ENCODE measurements at places on chromosomes 13 and 19. TPM values are rescaled to one million over a fixed set of nuclear protein-coding genes. Genes with fewer than 3 reads are reported as not detected.
A peak's percentile ranks its signal among the peaks of the same experiment; 100 is the strongest.

The KIR2DL4 gene
- not detected for total RNA-seq

The TBCB gene
- 133 TPM for total RNA-seq

The TIMM29 gene
- total RNA-seq = 18.4 TPM

The ANKLE1 gene
- total RNA-seq = 17.9 TPM

The SLC1A6 gene
- not detected for total RNA-seq

The ATP4B gene
- total RNA-seq = not detected

The GPR4 gene
- not detected for total RNA-seq

DNA sequence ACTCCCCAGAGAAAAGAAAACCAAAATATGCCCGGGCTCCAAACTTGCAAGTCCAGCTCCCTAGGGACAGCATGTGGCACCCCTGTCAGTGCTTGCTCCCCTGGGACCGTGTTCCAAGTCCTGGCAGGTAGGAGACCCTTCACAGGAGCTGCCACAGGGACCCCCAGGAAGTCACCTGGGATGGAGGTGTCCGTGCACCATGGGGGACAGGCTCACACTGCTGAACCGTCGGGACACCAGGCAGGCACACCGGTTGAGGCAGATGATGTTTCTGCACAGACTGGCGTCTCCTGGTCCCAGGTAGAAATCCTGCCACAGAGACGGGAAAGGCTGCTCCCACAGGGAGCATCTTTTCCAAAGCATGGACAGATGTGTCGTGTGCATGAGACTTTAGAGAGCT is 11.7 kb upstream of the PROZ start:
- no peaks in the 10 kb centered on the region for H3K36me3 ChIP-seq
- H3K4me3 ChIP-seq = no peak overlapping the region
- H3K4me1 ChIP-seq = no peaks in the 10 kb centered on the region
- DNase-seq = no peak
- peaks cover 7% of the 10 kb centered on the region for H3K27me3 ChIP-seq

GRCh38 chr19:39031368-39032062 is 834 bp downstream of the FBXO27 start:
- peaks cover 28% of the 10 kb centered on the region for H3K27me3 ChIP-seq
- peak; percentile 89 for DNase-seq
- H3K27ac ChIP-seq = no peak overlapping the region
- no peaks in the 10 kb centered on the region for H3K4me1 ChIP-seq

DNA sequence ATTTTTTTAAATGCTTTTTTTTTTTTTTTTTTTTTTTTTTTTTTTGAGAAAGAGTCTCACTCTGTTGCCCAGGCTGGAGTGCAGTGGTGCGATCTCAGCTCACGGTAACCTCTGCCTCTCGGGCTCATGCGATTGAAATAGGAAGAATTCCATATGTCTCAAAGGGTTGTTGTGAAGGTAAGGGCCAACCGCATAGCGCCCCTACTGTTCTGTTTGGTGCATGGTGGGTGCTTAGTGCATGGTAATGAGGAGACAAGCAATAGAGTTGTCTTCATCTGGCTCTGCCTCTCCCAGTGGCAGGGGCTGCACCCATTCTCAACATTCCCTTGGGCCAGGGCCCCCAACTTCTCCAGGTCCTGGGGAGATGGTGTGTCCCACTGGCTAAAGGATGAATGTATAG is 68.7 kb downstream of the RASL11A start:
- H3K27me3 ChIP-seq = peaks cover 6% of the 10 kb centered on the region
- no peak overlapping the region for H3K27ac ChIP-seq
- DNase-seq = peak; percentile 78
- H3K4me1 ChIP-seq = no peaks in the 10 kb centered on the region
- H3K36me3 ChIP-seq = no peaks in the 10 kb centered on the region

DNA sequence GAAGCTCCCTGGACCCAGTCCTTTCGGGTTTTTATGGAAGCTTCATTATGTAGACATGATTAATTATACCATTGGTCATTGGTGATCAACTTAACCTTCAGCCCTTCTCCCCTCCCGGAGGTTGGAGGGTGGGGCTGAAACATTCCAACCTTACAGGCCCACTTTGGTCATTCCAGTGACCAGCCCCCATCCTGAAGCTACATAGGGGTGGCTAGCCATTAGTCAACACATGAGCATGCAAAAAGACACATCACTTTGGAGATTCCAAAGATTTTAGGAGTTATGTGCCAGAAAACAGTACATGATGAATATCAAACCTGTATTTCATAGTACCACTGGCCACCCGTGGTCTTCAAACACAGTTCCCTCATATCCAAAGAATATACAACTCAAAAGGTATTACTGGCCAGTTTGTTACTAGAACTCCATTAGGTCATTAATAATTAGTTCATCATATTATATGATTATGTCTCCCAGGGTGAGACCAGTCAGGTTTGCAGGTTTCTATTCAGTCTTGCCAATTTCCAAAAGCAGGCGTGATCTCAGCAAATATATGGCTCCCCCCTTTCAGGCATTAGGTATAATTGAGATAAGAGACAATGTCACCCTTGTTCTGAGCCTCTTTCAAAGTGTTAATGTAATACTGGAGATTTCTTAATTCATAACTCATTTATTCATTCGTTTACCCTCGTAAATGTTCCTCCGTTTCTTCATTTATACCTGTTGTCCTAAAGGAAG is 11.1 kb downstream of the PPP5C start:
- DNase-seq = no peak
- H3K4me1 ChIP-seq = peaks cover 26% of the 10 kb centered on the region
- peaks cover 44% of the 10 kb centered on the region for H3K36me3 ChIP-seq
- no peak overlapping the region for H3K27ac ChIP-seq
- no peak overlapping the region for H3K4me3 ChIP-seq

DNA sequence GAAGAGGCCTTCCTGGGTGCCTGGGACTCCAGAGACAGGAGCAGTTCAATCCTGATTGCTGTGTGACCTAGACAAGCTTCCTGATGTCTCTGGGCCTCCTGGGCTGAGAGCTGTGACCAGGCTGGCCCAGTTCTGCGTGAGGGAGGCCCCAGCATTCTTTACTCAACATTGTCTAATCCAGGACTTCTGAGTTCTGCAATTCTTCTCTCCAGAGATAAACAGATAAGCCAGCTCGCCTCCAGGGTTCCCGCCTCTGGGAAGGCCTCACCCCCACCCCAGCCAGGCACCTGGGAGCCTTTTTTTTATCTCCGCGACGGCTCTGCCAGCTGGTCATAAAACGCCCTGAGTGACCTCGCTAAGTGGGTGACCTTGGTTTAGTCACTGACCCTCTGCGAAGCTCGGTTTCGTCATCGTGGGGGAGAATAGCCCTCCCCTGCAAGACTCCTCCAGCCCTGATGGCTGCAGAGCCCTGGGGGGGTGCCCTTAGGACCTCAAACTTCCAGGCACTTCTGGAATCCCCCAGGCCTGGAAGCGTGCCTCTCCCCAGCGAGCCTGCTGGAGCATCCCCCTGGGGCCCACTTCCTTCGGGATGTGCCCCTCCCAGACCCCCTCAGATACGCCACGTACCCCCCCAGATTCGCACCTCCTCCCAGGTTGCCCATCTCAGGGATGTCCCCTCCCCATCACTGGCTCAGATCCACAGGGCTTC is 1.9 kb downstream of the SULT2B1 start:
- no peak overlapping the region for H3K4me3 ChIP-seq
- DNase-seq = no peak
- H3K4me1 ChIP-seq = peaks cover 2% of the 10 kb centered on the region
- peaks cover 2% of the 10 kb centered on the region for H3K27me3 ChIP-seq

DNA sequence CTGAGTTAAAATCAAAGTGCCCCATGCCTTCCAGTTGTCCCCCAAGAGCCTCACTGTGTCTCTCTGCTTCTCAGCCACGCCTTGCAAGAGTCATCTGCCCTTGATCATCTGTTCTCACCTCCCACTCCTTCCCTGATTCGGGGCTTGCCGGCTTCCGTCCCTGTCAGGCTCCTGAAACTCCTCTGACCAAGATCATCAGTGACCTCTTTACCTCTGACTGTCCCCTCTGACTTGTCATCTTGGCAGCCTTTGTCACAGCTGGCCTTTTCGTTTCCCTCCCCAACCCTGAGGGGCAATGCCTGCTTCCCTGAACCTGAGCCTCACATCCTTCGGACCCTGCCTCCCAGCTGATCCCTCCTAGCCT is 66.3 kb downstream of the MAP4K1 start:
- H3K27me3 ChIP-seq = peaks cover 4% of the 10 kb centered on the region
- peaks cover 23% of the 10 kb centered on the region for H3K4me1 ChIP-seq
- peak overlapping the region; percentile 73 for H3K27ac ChIP-seq
- peak overlapping the region; percentile 24 for H3K4me3 ChIP-seq

- peak overlapping the region; percentile 78 for H3K27ac ChIP-seq
- H3K27me3 ChIP-seq = no peaks in the 10 kb centered on the region
- no peak for DNase-seq
- peaks cover 21% of the 10 kb centered on the region for H3K36me3 ChIP-seq
- H3K4me1 ChIP-seq = peaks cover 41% of the 10 kb centered on the region
Measured at GRCh38 chr19:45094137-45094536, 1.2 kb downstream of the PPP1R37 start.

All from activated CD4-positive, alpha-beta T cell treated with anti-CD3 and anti-CD28 coated beads, Interleukin-2, amount 10 ng/mL, durations not matched to agents 24 days and 14 days (primary cell).